ENCODE measurements at places on chromosomes 11 and 22.
A peak's percentile ranks its signal among the peaks of the same experiment; 100 is the strongest.

DNA sequence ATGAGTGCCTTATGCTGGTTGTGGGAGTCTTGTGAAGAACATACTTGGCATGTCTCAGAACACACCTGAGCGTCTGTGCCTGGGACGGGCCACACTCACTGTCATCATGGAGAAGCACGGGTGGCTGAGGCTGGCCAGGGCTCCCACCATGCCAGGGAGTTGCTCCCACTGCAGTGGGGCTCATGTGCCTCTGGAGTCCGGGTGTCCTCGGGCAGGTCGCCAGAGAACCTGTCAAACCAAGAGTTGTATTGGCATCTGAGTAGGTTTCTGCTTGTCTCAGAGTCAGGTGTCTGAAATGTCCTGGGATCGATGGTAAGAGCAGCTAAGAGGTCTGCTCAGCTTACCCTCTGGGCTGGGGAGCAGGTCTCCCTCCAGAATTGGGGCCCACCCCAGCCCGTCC is 92.1 kb downstream of the BCR start:
- DNase-seq = no peak

DNA sequence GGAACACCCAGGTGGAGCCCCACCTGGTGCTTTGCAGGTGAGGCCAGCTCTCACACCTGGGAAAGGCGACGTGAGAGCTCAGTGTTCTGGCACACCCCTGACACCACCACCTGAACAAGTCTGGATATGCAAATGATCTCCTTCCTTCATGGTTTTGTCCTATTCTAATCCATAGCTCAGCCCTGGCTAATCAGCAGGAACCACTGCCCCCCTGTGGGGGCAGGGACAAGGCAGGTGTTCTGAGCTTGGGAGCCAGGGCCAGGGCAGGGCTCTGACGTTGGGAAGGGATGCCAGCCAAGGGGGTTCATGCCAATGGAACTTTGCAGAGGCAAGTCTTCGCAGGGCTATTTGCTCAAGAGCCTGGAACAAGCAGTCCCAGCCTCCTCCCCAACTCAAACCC is 144.2 kb downstream of the TRIM29 start:
- no peak for DNase-seq

DNA sequence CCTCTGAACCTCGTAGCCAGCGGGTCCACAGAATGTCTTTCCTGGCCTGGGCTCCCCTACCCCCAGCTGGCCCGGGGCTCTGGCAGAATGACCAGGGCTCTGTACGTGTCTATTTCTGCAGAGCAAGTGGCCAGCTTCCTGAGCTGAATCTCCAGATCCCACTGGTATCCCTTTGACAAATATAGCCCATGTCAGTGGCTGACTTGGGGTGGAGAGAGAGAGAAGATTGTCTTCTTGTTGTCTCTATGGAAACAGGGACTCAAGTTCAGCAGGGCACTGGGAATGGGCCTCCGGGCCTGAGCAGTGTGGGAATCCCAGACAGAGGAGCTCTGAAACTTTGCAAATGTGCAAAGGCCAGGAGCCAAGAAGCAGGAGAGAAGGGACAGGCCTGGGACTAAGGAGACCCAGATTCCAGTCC is 33.9 kb downstream of the ANO1 start:
- DNase-seq = no peak

GRCh38 chr22:30869667-30870395 is 98.7 kb downstream of the MORC2 start:
- DNase-seq = no peak

DNA sequence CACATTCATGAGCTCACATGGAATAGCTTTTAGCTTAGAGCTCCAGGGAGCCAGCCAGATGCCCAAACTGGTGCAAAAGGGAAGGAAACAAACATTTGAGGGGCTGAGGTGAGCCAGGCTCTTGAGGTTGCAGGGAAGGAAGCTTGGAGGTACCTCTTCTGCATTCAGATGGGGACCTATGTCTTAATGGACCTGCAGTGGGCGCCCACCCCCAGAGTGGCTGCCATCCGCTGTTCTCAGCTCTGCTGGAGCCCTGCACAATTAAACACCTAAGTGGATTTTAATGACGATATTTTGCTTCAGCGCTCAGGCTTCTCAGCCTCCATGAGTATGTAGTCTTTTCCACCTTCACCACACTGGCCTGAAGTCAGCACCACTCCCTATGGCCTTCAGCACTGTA is 100.8 kb downstream of the LDLRAD3 start:
- no peak for DNase-seq

DNA sequence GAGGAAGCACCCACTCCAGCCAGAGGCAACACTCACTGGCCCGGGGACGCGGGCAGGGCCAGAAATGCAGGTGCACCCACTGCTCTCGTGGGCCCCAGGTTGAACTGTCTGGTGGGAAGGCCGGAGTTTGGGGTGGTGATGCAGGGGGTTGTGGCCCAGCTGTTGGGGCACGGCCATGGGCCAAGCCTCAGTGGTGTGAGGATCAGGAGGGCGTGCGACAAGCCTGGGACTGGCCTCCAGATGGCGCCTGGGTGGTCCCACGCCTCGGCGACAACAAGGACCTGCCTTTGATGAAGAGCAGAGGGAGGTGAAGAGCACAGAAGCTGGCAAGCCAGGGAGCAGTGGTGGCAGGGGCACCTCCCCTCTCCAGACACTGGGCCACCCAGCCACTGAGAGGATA is 240.8 kb downstream of the BRD1 start:
- DNase-seq = no peak

GRCh38 chr11:66878474-66878873 is 21.6 kb downstream of the LRFN4 start:
- DNase-seq = no peak

DNA sequence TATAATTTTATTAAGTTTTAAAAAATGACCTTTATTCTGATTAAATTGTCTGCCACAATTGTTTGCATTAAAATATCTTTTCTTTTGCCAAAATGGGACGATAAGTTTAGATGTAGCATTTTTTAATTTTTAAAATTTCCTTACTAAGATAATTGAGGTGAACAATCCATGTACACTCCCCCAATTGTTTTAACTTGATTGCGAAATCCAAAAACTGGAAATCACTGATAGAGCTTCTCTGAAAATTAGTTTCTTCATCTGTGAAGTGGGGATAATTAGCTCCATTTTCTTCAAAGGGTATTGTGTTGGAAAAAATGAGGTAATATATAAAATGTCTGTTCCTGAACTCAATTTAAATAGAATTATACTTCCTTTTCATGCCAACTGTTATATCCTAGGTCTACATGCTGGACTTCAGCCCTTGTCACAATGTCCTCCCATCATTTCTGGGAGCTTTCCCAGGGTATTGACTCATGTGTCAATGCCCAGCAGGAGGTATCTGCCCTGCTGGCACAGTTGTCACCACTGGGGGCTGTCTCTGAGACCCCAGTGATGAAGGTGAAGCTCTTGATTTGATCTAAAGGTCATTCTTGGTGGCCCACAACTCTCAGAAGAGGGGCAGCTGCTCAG is 28.7 kb upstream of the NAV2 start:
- DNase-seq = no peak

GRCh38 chr11:82174610-82175009 is 559.1 kb downstream of the FAM181B start:
- DNase-seq = no peak

GRCh38 chr11:2700415-2701211 is 819 bp upstream of the KCNQ1OT1 start:
- DNase-seq = peak; percentile 51

- no peak for DNase-seq
Observed at GRCh38 chr11:77851503-77851902, 30.6 kb downstream of the AAMDC start.

DNA sequence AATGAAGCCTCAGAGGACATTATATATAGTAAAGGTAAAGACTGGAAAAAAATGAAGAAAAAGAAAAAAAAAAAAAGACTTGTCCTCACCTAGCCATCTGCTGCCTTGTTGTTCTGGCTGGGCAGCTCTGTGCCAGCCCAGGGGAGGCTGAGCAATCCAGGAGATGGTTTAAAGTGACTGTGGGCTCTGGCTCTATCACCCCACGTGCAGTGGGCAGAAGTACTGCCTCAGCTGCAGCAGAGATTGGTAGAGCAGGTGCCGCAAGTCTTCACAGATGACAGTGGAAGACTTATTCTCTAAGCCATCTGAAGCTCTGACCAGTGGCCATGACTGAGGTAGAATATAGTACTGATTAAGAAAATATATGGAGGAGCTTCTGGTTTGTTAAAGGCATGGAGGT is 62.2 kb downstream of the SGSM3 start:
- no peak for DNase-seq

- DNase-seq = no peak
Observed at GRCh38 chr11:76203131-76203925, 3.0 kb downstream of the WNT11 start.

DNA sequence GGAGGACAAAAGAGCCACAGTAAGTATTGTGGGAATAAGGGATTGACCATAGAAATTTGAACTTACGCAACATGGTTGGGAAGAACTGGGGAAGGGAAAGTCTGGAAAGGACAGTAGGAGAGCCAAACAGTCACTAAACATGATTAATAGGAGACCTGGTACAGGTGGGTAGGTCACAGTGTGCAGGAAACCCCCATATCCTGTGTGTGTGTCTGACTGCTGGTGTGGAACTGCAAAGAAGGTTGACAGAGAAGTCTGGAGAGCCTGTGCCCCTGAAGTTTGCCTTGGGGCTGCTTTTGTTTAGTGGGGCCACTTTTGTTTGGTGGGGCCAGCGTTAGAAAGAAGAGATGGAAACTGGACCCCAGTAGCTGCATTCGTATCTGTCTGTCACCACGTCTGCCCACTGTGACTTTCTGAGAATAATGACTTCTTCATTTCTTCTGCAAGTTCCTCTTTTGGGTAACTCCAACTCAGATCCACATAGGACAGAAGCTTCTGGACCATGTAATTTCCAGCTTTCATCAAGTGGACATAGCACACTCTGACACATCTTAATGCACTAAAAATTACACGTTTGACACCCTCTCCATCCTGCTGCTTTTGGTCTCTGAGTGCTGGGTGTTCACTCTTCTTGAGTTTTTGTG is 126.8 kb upstream of the RAG2 start:
- DNase-seq = no peak

DNA sequence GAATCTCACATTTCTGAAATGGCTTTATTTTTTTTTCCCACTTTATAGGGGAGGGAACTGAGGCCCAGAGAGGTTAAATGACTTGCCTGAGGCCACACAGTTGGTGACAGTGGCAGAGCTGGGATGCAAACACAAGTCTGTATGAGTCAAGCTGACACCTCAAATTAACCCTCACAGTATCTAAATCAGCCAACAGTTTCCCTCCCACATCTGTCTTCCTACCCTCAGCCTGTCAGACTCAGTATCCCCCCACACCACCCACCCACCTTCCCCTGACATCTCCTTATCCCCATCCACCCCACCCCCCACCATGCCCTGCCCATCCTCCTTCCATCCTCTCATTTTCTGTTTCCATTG is 95.2 kb downstream of the TP53I11 start:
- DNase-seq = no peak

DNA sequence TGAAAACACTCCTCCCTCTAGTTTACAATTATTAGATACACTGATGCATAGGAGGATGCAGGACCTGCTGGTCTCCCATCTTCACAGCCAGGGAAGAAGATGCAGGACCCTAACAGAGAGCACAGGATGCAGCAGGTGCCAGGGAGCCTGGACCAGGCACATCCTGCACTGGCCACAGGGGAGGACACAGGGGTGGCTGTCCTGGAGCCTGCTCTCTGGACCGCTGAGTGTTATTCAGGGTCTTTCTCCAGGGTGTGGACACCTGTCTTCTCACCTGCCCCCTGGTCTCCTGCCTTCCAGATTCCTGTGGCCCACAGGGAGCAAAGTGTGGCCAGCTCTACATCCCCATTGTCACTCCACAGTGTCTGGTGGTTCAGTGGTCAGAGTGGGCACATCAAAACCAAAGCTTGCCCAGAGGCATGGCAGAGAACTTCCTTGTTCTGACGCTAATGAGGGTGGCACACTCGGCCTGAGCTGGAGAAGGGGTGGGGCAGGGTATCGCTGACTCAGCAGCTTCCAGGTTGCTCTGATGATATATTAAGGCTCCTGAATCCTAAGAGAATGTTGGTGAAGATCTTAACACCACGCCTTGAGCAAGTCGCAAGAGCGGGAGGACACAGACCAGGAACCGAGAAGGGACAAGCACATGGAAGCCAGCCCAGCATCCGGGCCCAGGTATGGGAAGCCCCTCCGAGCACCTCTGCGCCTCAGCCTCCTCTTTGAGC is at the start of gene APOBEC3A:
APOBEC3A (plus strand) TSS at position 564 of the 725 bp plus-strand sequence; CDS start at position 647, 83 bp downstream.
- no peak for DNase-seq

GRCh38 chr11:1460396-1460985 is 26.1 kb downstream of the MOB2 start:
- no peak for DNase-seq

- no peak for DNase-seq
Observed at GRCh38 chr11:1947592-1948237, 583 bp downstream of the MRPL23 start.

- no peak for DNase-seq
Observed at GRCh38 chr11:31509051-31509428, 382 bp downstream of the IMMP1L start.

DNA sequence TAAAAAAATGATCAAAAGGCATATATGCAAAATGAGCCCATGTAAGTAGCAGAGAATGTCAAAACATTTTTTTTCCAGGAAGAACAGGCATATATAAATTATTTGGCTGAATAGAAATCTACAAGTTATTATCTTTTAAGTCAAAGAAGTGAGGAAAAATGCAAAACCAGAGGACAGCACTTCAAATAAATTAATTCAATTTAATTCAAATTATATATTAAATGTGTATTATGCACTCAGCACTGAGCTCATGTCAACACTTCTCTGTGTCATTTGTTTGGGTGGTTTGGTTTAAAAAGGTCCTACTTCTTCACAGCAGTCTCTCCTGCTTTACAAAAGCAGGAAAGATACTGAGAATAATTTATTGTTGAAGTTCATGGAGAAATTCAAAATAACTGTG is 41.9 kb upstream of the PDGFD start:
- DNase-seq = no peak

GRCh38 chr11:100068116-100068515 is 619.0 kb upstream of the ARHGAP42 start:
- no peak for DNase-seq

GRCh38 chr11:2459016-2459725 is 14.4 kb downstream of the KCNQ1 start:
- no peak for DNase-seq

- no peak for DNase-seq
Observed at GRCh38 chr22:47357493-47357892, 595.0 kb downstream of the TBC1D22A start.

DNA sequence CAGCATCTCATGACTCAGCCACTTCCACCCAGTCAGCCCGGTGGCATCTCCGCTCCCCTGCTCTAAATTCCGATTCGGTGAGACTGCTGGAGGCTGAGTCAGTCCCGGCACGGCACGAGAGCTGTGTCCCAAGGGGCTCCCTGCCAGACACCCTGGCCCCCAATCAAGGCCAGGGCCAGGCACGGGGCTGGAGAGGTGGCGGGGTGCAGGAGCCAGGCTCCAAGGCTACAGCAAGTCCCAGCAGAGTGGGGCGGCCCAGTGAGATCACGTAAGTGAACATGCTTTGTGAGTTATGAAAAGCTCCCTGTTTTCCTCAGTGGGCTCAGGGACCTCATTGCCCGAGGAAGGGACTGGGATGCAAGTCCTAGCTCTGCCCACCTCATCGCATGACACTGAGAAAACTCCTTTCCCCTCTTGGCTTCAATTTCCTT is 3.0 kb downstream of the C11orf68 start:
- peak; percentile 94 for DNase-seq

Data from urothelium cell line (cell line).